Fibroblast of skin of left quadriceps (primary cell): ENCODE measurements at places on chromosomes 6 and 20.

GRCh38 chr6:37555040-37555781 is 55.5 kb upstream of the CCDC167 start:
- no peak for DNase-seq

DNA sequence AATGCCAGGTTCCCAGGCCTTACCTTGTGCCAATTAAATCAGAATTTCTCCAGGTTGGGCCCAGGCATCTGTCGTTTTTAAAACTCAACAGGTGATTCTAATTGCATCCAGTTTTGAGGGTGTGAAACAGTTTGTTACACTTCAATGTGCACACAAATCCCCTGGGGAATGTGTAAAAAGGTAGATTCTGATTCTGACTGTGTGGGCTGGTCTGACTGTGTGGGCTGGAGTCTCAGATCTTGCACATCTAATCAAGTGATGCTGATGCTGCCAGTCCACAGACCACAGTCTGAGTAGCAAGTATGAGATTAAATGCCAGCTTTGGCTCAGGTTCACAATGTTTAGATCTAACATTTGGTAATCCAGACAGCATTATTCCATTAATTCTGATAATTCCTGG is 12.5 kb upstream of the ETV7 start:
- DNase-seq = no peak

DNA sequence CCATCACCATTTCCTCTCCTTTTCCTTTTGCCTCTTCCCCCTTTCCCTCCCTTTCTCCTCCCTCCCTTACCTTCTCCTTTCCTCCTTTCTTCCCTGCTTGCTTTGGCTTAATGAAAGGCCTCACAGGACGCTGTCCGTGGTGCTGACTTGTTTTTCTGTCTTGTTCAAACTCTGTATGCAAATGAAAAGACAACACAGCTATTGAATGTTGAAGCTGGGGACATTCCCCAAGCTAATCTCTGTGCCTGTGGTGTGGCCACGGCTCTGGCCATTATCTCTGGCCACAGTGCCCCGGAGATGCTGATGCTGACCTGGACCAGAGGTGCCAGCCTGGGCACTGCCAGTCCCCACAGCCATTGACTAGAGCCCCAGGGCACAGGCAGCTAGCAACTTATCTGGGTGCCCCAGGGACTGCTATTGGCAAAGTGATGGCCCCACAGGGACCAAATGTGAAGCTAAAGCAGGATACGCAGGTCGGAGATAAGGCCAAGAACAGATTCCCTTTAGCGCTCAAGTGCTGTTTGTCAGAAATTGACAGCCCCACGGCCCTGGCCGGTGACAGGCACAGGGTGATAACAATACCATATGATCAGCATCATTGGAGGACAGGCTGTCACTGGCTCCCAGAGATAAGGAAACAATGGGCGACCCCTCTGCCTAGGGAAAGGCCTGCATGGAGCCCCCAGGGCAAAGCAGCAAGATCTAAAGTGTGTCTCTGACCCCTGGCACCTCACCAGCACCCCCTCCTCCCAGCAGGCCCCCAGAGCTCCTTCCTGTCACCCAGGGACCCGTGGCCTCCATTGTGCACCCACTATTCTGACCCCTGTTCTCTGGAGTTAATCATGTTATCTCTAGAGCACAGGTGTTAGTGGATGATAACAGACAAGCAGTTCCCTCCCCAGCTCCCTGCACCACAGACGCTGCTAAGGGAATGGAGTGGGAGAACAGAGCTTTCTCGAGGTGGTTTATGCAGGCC is 31.6 kb upstream of the SLC32A1 start:
- peak; percentile 34 for DNase-seq

GRCh38 chr6:155347800-155348199 is 33.5 kb upstream of the TFB1M start:
- no peak for DNase-seq

- DNase-seq = no peak
These were observed at the start of gene FBXO9 for GRCh38 chr6:53065266-53066076. FBXO9 (plus strand) TSS chr6:53065404; CDS start chr6:53065790, 386 bp downstream.

DNA sequence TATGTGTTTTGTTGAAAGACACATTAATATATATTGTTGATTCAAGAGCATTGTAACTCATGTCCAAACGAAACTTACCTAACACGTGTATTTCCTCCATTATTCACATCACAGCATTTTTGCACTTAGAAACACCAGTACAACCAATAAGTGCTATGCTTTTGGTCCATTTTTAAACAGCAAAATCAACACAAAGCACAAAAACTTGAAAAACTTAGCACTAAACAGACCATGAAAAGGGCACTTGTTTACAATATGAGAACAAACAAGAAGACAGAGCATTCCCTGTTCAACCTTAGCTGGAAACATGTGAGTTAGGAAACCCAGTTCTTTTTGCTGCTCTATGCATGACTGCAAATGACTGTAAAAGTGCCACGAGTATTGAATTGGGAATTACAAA is 9.6 kb downstream of the GLYATL3 start:
- DNase-seq = no peak

DNA sequence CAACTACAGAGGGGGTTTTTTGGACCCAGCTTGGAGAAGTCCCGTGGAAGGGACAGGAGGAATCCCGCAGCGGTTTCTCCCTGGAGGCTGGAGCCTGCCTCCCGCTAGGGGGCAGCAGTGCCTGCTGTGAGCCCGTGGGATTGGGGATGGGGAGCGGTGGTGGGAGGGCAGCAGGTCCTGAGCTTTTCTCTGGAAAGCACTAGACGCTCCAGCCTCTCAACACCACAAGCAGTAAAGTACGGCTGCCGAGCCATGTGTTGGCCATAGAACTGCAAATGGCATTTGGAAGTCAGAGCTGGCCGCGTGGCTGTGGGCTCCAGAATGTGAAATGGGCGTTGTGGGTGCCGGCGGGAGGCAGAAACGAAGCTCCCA is 47.8 kb downstream of the GMPR start:
- DNase-seq = peak; percentile 16

DNA sequence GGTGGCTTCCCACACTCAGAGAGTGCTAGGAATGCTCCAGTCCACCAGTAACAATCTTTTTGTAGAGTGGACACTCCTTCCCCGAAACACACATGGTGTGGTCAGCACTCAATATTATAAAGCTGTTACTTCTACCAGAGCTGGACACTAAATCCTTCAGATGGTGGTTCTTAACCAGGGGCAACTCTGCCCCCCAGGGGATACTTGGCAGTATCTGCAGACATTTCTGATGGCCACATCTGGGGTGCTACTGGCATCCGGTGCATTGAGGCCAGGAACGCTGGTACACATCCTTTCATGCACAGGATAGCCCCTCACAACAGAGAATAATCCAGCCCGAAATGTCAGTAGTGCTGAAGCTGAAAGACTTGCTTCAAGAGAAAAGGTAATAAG is 124.4 kb downstream of the NFATC2 start:
- no peak for DNase-seq

- peak; percentile 53 for DNase-seq
These were observed 5.1 kb downstream of the TP53RK start for GRCh38 chr20:46683939-46684750.

DNA sequence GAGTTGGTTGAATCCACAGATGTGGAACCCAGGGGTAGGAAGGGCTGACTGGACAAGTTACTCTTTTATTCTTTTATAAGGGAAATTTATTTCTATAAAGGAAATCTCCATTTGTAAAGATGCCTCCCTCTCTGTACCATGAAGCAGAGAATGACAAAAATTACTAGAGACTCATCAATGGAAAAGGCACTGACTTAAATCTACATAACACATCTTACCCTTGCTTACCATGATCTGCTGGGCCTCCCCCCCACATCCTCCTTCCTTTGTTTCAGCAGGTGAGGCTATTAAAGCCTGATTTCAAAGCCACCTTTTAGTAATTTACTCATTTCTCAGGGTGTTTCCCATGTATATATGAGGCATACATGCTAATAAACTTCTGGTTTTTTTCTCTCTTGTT is 130.2 kb upstream of the HDDC2 start:
- no peak for DNase-seq

GRCh38 chr6:37463110-37463509 is 30.1 kb downstream of the CMTR1 start:
- no peak for DNase-seq
